ENCODE measurements at places on chromosomes 13 and 19. TPM values are rescaled to one million over a fixed set of nuclear protein-coding genes. Genes with fewer than 3 reads are reported as not detected.

PNMA8B gene
- total RNA-seq, result 1.4 TPM

PTH2 gene
- 0.82 TPM for total RNA-seq

IGFL1 gene
- total RNA-seq, result not detected

- no peak overlapping the region for H3K4me3 ChIP-seq
- no peak overlapping the region for H3K27ac ChIP-seq
- DNase-seq, result no peak
- peaks cover 3% of the 10 kb centered on the region for H3K36me3 ChIP-seq
- H3K4me1 ChIP-seq, result peaks cover 3% of the 10 kb centered on the region
- H3K27me3 ChIP-seq, result no peaks in the 10 kb centered on the region
Measured at GRCh38 chr13:99371956-99372355, 64.8 kb upstream of the GPR183 start.

- H3K4me1 ChIP-seq, result no peaks in the 10 kb centered on the region
- peaks cover 57% of the 10 kb centered on the region for H3K36me3 ChIP-seq
- no peak for DNase-seq
- no peak overlapping the region for H3K27ac ChIP-seq
- H3K4me3 ChIP-seq, result no peak overlapping the region
- H3K27me3 ChIP-seq, result no peaks in the 10 kb centered on the region
Measured at GRCh38 chr19:48913114-48913889, 13.2 kb downstream of the NUCB1 start.

DNA sequence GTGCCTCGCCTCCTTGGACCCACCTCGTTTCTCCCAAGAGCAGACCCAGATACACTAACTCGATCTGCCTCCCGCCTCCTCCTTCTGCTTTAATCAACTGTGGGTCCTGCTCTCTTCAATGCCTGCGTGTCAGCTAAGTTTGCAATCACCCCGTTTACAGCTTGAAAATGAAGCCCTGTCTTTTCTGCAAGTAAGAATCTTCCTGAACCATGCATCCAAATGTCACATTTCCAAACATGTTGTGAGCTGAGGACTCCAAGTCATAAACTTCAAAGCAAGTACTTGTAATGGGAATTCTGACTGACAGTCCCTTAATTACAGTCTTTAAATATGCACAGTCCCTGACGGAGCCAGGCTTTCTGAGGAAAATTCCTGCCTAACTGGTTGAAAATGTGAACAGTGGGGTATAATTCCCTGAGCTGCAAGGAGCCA, 154.9 kb upstream of the UQCRFS1 start:
- no peaks in the 10 kb centered on the region for H3K36me3 ChIP-seq
- DNase-seq, result no peak
- H3K4me3 ChIP-seq, result no peak overlapping the region
- H3K27ac ChIP-seq, result no peak overlapping the region
- no peaks in the 10 kb centered on the region for H3K27me3 ChIP-seq
- peaks cover 13% of the 10 kb centered on the region for H3K4me1 ChIP-seq
